ENCODE measurements at places on chromosomes 12 and 14.

DNA sequence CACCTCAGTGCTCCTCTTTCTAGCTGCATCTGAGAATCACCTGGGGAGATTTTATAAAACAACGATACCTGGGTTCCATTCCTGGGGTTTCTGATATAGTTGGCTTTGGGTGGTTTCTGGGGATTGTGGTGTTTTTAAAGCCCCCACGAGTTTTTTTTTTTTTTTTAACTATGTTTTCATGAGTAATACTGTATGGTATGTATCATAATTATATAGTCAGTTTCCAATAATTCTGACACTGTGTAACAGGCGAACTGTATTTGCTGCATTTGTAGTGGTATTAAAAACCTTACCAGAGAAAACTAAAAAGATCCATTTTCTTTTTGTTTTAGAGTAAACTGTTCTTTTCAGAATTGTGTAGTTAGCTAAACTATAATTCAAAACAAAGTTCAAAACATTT is 84.9 kb downstream of the SRGAP1 start:
- no peak for DNase-seq

DNA sequence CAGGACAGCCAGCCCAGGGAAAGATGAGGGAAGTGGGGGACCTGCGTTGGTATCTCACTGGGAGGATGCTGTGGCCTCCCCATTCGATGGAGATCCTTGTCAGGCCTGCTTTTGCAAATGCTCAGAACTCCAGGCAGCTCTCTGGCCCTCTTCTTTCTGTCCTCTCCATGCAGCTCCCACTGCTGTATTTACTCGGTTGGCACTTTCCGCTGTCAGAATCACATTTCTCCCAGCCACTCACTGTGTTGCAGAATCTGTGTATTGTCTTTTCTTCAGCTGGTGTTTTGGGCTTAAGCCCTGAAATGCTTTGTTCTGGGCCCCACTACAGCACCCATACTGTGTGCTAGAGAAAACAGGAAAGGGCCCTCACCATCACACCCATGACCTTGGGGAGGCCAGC is 401.1 kb downstream of the RGS6 start:
- DNase-seq: no peak

GRCh38 chr12:24227551-24227950 is 278.1 kb upstream of the SOX5 start:
- peak; percentile 0 for DNase-seq

GRCh38 chr14:73173092-73173735 is 36.9 kb downstream of the PSEN1 start:
- DNase-seq: no peak

DNA sequence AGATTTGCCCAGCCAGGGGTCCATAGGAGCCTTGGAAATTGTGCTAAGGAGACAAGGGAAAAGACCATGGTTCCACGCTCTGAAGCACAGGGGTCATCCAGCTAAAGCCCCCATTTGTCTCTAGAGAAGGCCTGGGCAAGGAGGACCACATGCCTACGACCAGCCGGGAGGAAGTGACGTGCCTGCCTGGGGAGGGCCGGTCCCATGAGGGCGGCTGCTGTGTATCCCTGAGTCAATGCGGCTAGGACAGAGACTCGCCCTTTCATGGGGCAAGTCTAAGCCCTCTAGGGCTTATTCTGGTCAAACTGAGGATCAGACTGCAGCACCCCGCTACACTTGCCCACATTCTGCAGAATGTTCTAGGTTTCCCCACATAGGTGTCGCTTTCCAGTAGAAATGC is 20.6 kb upstream of the RIN3 start:
- no peak for DNase-seq

GRCh38 chr14:104578321-104578720 is 1.2 kb upstream of the C14orf180 start:
- no peak for DNase-seq

DNA sequence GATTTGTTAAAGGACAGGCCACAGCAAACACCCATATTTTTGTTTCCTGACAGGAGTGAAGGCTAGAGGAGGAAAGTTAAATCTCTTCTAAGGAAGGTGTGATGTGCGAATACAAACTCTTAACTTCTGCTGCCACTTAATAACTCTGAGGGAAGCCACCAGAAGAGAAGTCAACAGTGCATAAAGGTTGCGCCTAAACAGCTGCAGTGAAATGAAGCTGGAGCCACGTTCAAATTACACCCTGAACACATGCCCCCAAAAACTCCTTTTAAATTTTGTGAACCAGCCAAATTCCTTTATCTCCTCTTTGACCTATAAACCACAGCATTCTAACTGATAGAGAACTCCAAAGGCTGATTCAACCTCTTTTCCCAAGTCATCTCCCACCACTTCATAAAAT is 22.4 kb downstream of the DENND5B start:
- no peak for DNase-seq

Data from CD14-positive monocyte (primary cell).